ENCODE measurements at places on chromosomes 6 and 20. TPM values are rescaled to one million over a fixed set of nuclear protein-coding genes. Genes with fewer than 3 reads are reported as not detected.
A peak's percentile ranks its signal among the peaks of the same experiment; 100 is the strongest.

DNA sequence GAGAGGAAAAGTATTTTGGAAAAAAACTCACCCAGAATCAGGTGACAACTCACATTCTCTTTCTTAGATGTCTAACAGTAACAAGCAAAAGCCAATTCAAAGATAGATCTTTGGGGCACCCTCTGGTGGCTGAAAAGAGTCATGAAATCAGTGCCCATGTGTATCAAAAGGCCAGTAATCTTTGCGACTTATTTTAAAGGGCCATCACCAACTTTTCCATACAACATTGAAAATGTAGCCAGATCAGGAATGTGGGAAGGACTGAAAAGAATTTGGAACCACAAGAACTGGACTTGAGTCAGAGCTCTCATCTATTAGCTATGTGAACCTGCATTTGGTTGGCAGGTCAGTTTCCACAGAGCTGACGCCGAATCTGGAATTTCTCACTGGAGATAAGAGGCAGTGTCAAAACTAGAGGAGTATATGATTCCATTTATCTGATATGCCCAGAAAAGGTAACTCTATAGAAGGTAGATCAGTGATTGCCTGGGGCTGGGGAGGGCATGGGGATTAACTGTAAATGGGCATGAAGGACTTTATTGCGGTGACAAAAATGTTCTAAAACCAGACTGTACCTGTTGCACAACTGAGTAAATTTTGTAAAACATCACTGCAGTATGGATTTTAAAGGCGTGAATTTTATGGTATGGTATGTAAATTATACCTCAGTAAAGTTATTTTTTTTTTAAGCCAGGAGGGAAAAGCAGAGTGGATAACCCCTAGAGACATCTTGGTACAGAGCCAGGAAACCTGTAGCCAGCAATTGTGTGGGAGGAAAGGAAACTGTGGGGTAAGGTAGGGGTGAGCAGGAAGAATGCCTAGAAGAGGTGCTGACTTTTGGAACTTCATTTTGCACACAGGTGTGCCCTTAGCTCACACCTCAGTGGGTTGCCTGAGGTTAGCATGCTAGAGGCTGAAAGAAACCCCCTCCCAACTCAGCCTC, 117.1 kb upstream of the ASF1A start:
- peak; percentile 69 for DNase-seq

DNA sequence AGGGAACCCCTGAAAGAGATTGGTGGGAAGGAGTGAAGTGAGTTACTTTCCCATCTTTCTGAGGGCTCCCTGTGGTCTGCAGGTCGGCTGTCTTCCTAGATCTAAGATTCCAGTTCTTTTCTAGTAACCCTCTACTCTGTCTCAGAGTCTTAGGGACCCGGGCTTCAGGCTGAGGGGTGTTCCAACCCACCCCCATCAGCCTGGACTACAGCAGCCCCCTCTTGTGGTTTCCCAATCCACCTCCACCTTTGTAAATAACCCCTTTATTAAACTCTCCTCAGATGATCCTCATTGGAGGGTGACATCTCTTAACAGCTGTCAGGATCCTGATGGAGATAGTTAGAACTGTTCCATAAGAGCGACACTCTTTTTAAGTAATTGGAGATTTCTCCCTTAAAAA, 300.4 kb downstream of the LRFN2 start:
- DNase-seq: no peak

GRCh38 chr20:62358171-62359042, 8.7 kb downstream of the LAMA5 start:
- DNase-seq: no peak

The CALHM5 gene
- polyA plus RNA-seq: 3.5 TPM

DNA sequence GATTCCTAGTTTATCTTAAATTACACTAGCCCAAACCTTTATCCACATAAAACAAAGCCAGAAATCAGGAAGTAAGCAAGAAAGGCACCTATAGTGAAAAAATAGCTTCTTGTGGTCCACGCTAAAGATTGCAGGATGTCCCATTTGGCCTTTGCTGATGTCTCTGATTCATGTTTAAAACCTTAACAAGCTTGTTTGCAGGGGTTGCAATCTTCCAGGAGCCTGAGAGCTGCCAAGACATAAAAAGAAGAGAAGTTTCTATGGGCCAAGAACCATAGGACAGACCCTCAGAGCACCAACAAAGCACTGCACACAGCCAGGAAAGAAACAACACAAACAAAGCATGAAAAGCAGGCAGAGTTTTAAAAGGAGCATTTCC, 49.4 kb downstream of the ADAT2 start:
- DNase-seq: no peak

The SCRT2 gene
- not detected for polyA plus RNA-seq

The TBX18 gene
- 9.1 TPM for polyA plus RNA-seq

DNA sequence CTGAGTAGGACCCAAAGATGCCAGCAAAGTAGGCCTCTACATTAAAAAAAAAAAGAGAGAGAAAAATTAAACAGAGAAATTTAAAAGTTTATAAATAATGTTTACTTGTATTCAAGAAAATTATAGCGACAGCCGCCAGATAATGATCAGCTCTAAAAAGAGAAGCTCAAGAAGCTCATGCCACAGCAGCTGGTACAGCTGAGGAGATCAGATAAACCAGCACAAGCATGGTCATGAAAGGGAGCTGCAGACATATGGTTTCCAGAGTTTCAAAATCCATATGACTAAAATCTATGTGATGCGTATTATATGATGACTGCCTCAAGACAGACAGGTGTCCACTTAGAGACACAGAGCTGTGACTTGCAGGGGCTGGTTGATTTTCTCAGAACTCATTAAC, 13.6 kb upstream of the HLA-C start:
- no peak for DNase-seq

DNA sequence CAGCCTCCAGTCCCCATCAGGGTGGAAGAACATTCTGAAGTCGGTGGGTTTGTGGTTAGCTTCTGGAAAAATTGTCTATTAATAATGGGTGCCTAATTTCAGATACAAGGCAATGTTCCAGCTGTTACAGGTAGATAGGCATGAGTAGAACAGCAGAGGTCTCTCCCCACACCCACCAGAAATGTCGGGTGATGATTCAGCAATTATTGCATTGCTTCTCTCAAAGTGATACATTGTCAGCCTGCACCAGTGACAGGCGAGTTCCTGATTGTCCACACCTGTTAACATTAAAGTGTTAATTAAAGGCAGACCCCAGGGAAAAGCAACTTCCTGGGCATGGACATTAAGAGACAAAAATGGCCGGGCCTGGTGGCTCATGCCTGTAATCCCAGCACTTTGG, 18.9 kb upstream of the CLVS2 start:
- DNase-seq: no peak

GRCh38 chr6:16928387-16928786, 167.1 kb upstream of the ATXN1 start:
- DNase-seq: no peak

DNA sequence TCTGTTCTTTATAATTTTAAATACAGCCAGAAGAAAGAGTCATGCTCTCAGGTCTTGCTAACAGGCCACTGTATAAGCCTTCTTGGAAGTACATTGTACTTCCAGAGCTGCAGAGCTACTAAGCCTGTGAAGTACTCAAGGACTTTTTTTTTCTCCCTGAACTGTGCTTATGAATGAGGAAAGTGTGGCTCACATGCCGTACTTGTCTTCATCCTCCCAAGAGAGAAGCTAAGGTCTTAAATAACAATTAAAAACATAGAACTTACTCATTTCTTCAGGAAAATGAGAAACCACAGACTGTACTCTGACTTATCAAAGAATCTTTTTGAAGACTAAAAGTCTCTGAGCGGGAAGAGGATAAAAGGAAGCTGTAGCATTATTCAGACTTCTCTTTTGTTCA, 218.3 kb downstream of the HTR1B start:
- no peak for DNase-seq

The SLC32A1 gene
- 2.3 TPM for polyA plus RNA-seq

DNA sequence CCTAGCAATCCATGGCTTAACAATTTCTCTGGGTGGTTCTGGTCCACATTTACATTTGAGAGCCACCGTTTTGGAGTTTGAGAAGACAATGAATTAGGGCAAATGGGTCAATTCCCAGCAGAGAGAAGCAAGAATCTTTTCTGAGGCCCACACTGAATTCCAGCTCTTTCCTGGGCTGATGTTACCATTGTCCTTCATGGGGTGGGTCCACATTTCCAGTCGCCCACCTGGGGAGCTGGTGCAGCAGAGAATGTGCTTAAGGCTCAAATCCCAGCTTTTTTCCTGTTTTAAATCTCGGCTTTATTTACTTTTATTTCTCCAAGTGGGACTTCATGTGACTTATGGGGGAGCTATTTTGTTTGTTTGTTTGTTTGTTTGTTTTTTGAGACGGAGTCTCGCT, 44.2 kb upstream of the TFAP2C start:
- DNase-seq: no peak

GRCh38 chr20:53806683-53807401, 213.2 kb upstream of the ZNF217 start:
- DNase-seq: no peak

The SPATS1 gene
- polyA plus RNA-seq: not detected

GRCh38 chr20:44642203-44643153, 9.0 kb downstream of the ADA start:
- peak; percentile 66 for DNase-seq

The RSPO4 gene
- 2.1 TPM for polyA plus RNA-seq

DNA sequence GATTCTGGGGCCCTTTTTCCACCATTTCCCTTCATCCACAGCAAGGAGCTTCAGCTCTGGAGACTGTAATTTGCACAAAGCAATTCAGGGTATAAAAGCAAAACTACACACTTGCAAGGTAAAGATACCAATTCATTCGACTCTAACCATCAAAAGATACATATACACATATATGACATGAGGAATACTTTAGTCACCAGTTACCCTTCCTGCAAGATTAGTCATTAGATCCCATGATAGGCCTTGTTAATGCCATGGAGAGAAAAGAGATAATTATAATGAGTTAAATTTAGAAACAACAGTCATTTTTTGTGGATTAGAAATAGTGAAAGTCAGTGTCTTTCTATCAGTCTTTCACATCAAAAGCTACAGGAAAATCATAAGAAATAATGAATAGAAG, 204.2 kb downstream of the KCNQ5 start:
- no peak for DNase-seq

The IL22RA2 gene
- polyA plus RNA-seq: not detected

DNA sequence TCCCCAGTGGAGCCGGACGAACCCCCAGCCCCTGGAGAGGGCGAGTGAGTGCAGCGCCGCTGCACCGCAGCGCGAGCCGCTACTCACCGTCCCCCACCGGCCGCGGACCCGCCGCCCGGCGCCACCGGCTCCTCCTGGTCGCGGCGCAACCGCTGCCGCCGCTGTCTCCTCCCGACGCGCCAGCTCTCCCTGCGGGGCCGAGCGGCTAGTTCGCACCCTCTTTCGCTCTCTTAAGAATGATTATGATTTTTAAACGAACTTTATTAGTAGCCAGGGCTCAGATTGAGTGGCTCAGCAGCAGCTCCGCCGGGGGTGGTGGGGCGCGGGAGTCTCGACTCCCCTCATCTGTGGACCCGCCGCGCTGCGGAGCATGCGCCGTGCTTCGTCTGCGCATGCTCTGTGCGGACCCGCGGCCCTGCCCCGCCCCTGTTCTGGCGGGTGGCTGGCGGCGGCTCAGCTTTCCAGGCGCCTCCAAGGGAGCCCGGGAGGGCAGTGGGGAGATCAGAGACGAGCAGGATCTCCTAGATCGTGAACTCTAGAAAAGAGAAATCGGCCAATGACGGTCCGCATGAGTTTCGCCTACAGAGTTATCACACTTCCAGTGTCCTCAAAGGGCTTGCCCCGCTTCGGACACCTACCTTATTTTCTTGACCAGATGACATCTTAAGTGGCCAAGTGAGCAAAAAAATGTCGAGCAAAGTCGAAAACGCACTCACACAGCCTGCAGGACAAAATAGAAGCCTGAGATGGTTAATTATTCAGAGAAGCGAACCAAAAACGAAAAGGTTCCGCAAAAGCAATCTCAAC, at the start of gene RAB23:
TSS of gene RAB23 (minus strand) at position 372 of the 807 bp plus-strand sequence. CDS start 11,927 bp downstream, outside the sequence.
- peak; percentile 88 for DNase-seq

The ADGRF5 gene
- 29.2 TPM for polyA plus RNA-seq

DNA sequence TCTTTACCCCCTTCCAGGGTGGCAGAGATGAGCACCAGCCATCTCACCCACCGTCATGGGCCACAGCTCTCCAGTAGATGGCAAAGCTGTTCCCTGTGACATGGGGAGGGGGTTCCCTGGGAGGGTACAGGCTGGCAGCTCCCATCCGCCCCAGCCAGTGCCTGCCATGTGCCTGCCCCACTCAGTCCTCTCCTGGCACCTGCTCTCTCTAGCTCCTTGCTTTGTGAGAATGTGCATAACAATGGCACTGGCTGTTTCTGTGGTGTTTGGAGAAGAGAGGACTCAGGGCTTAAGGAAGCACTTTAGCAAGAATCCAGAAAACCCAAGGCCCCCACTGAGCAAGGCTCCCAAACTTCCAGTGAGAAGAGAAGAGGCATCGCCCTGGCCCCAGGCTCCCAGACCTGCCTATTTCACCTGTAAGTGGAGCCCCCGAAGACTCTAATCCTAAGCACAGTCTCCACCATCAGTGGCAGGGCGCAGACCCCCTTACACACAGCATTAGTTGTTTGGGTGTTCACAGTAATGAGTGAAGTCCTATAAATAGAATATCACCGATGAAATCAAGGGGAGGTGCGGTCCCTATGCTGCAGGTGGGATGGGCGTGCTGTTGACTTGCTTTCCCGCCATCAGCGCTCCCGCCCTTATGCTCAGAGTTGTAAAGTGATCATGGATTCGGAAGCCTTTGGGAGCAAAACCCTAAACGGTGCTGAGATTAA, 110.2 kb downstream of the AGPAT4 start:
- DNase-seq: no peak

The KIAA0408 gene
- polyA plus RNA-seq: 2.7 TPM

Data from renal pelvis (tissue), 12 donors.